ENCODE measurements at places on chromosomes 2 and 18. TPM values are rescaled to one million over a fixed set of nuclear protein-coding genes. Genes with fewer than 3 reads are reported as not detected.

ZNF892 gene
- 7.3 TPM for total RNA-seq

TNFAIP6 gene
- total RNA-seq = not detected

DNA sequence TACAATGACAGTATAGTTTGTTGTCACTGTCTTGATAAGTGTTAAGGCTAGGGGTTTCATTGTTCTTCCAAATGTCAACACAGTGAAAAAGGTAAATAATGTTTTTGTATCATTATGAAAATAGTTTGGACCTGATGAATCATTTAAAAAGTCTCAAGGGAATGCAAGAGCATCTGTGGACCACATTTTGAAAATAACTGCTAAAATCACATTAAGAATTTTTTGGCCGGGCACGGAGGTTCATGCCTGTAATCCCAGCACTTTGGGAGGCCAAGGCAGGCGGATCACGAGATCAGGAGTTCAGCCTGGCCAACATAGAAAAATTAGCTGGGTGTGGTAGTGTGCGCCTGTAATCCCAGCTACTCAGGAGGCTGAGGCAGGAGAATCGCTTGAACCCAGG, 10.3 kb downstream of the SCN1A start:
- DNase-seq = no peak

- DNase-seq = no peak
Observed at GRCh38 chr18:46429649-46430224, 227.3 kb downstream of the LOXHD1 start.

GRCh38 chr2:237438080-237438940, 24.3 kb upstream of the COL6A3 start:
- no peak for DNase-seq

RIT2 gene
- not detected for total RNA-seq

PROM2 gene
- 16.0 TPM for total RNA-seq

DNA sequence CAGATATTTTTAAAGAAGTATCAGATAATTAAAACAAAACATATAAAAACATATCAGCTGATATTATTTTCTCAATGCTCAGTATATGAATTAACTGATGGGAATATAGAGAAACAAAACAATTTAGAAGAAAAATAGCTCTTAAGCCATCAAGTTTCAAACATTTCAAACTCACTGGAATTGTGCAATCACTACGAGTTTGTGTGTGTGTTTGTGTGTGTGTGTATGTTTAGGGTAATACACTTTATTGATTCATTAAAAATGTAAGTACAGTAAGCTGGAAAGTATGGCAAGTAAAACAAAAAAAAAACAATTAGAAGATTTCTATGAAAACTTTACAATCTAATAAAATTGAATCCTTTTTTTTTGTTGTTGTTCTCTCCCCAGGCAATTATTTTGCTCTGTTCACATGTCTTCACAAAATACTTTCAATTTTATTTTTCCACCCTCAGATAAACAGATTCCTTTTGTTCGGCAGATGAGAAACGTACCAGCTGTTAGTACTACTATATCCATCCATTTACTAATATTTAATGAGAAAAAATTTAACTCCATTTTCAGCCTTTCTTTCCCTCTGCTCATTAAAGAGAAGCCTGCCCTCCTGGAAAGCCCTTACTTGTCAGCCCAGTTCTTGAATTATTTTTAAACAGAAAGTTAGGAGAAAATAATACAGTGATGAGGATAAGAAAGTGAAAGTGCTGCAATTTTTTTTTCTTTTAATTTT, 87.6 kb downstream of the SLC8A1 start:
- no peak for DNase-seq

DUSP2 gene
- total RNA-seq = 0.89 TPM

CRYGC gene
- total RNA-seq = not detected

DNA sequence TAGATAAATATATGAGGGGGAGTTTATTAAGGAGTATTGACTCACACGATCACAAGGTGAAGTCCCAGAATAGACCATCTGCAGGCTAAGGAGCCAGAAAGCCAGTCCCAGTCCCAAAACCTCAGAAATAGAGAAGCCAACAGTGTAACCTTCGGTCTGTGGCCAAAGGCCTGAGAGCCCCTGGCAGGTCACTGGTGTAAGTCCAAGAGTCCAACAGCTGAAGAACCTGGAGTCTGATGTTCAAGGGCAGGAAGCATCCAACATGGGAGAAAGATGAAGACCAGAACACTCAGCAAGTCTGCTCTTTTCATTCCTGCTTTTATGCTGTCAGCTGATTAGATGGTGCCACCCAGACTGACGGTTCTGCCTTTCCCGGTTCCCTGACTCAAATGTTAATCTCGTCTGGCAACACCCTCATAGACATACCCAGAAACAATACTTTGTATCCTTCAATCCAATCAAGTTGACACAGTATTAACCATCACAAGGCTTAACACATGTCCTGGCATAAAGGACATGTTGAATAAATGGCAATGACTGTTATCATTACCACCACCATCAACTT, 56.7 kb downstream of the MAPK4 start:
- DNase-seq = no peak

GRCh38 chr2:124163840-124164239, 138.8 kb downstream of the CNTNAP5 start:
- DNase-seq = peak; percentile 61

BCL2L11 gene
- total RNA-seq = 17.3 TPM

- DNase-seq = no peak
Observed at GRCh38 chr18:24731981-24732380, 271.5 kb downstream of the HRH4 start.

RABL2A gene
- 20.9 TPM for total RNA-seq

HOXD1 gene
- not detected for total RNA-seq

SLC66A2 gene
- 28.6 TPM for total RNA-seq

GRCh38 chr18:56702946-56703345, 51.8 kb downstream of the WDR7 start:
- DNase-seq = peak; percentile 56

LCT gene
- total RNA-seq = not detected

DNA sequence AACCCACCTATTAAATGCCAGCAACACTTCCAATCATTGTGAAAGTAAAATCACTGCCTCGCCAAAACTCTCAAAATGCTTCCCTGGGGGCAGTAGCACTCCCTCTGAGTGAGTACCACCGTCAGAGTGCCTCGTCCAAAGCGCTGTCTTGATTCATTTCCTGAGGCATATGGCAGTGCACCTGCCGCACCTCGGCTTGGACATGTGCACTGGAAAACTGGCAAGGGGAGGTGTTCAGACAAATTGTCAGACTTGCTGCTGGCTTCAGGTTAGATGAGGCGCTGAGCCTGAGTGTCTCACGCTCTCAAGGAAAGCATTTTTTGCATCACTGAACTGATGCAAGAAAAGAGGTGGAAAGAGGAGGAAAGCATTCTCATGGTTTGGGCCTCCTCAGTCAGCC, 132.8 kb downstream of the ATL2 start:
- DNase-seq = no peak

GRCh38 chr18:9928646-9929259, 14.9 kb downstream of the VAPA start:
- no peak for DNase-seq

GREB1L gene
- total RNA-seq = 5.2 TPM

DNA sequence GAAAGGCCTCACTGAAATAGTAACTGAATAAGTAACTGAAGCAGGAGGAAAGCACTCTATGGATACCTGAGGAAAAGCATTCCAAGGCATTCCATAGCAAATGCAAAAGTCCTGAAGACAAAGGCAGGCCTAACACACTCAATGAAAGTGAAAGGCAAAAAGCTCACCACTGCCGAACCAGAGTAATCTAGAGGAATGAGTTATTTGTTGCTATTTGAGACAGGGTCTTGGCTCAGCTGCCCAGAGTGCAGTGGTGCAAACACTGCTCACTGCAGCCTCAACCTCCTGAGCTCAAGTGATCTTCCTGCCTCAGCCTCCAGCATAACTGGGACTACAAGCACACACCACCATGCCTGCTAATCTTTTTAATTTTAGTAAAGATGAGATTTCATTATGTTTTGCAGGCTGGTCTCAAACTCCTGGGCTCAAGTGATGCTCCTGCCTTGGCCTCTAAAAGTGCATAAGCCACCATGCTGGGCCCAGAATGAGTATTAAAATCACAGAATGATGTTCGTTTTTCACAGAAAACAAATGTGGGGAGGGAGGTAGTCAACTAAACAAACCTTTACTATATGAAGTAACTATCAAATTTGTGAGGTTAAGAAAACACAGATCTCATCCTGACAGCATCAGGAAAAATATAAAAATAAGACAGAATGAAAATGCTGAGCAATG, 17.9 kb downstream of the PIAS2 start:
- DNase-seq = no peak

- peak; percentile 9 for DNase-seq
Observed at GRCh38 chr18:2002151-2002550, 569.2 kb downstream of the METTL4 start.

CEBPZOS gene
- total RNA-seq = 10.6 TPM

SCN7A gene
- 0.42 TPM for total RNA-seq

Data from cardiac muscle cell (in vitro differentiated cells and primary cell).